ENCODE measurements at places on chromosomes 5 and 9.

DNA sequence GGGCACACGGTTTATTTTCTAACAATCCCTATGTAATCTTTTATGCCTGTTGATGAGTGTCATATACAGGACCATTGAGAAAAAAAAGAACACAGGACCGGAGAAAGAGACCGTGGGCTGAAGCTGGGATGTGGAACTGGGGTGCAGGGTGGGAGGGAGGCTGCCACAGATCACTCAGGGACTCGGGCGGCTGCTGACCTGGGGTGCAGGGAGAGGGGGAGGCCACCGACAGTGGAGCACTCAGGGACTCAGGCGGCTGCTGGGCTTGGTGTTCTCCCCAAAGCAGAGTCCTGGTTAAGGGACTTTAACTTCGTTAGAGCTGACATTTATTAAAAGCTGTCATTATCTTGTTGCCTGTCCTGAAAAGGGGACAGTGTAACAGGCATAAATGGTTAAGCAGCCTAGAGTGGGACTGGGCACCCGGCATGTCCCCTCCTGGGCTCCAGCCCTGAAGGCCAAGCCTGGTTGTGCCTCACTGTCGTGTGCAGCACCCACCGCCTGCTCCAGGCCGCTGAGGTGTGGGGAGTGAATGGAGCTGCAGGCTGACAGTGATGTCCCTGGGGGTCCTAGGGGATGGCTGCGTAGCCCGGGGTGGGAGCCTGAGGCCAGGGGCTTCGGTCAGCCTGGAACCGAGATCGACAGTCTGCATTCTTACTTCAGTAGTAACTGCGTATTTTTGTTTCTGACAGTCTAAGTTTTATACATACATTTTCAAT is 14.0 kb downstream of the NDUFS6 start:
- DNase-seq: peak; percentile 27

DNA sequence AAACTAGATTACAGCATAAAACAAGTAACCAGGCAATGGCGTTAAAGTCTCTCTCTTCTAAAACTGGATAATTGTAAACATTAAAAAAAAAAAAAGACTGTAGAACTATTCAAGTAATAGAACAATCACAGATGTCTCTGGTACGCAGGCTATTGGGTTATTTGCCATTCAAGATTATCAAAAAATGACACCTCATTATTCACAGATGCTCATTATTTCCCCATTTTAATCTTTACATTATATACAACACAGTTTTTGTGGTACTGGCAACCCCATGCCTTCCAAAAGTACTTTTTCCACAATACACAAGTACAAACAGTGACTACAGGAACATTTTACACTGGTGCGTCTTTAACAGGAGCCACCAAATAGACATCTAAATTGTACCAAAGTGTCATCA is 109.4 kb downstream of the ZNF608 start:
- DNase-seq: no peak

GRCh38 chr9:16032799-16033198 is 480.0 kb downstream of the CCDC171 start:
- no peak for DNase-seq

DNA sequence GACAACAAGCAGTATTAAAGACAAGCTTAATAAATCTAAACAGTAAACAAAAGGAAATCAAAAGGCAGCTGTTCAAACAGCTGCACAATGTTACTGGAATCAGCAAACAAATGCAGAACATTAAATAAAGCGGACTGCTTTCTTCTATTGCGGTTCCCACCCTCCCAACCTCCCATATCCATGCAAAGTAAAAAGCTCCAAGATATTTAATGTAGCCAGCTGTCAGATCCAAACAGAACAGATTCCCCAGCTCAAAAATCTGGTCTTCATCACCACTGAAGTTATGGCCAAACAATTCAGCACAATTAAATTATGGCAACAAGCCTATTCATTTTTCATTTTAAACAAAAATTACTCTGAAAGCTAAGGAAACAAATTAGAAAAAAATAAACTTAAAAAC is 75.9 kb downstream of the SLC38A9 start:
- no peak for DNase-seq

DNA sequence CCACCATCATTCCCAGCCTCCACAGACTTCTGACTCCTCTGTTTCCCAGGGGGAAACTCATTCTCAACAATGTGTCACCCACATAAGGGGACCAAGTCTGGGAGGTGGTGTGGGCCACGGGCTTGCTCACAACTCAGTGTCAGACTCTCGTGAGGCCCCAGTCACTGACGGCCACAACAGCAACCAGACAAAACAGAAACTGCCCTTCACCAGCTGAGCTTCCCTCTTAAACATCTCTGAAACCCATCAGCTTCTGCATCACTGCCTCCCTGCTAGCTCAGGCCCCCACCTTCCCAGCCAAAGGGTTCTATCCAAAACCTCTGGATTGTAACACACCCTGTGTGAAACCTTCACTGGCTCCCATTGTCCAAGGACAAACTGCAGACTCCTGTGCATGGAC is 273.4 kb downstream of the CDK5RAP2 start:
- no peak for DNase-seq

GRCh38 chr9:6188466-6188865 is 27.1 kb upstream of the IL33 start:
- DNase-seq: no peak

DNA sequence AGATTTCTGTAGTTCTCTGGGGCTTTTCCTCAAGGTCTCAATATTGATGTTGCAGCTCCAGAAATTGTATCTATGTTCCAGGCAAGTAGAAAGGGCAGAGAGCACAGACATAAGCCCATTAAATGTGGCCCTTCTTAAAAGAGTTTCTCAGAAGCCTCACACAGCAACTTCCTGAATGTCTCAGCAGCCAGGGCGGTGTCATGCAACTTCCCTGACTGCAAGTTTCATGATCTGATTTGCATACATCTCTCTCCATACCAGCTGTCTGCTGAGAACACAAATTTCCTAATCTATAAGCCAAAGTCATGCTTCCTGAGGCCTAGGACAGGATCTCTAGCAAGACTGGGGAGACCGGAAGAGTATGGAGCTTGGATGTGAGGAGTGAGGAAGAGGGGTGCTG is 13.0 kb downstream of the RGS7BP start:
- DNase-seq: no peak

- DNase-seq: no peak
These were observed 258.8 kb upstream of the CHD1 start for GRCh38 chr5:99187611-99188010.

DNA sequence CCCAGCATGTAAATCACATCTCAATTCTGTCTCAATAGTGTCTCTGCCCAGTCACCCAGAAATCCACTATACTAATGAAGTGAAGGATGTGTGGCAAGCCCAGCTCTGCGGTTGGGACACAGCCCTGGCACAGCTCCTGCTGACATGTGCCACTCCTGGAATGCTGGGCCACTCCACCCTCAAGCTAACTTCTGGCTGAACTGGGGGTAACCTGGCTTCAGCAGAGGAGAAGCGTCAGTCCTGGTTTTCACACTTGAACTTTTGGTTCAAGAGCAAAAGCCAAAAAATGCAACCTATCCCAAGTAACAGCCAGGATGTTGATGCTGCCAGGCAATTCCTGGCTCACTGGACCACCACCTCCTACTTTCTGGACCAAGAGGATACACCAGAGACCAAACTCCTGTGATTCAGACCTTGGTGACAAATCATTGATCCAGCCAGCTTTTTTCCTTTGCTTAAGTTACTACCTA is 86.4 kb downstream of the ARRDC3 start:
- DNase-seq: peak; percentile 86

GRCh38 chr5:95519151-95519550 is 35.6 kb downstream of the SKIC3 start:
- no peak for DNase-seq

- DNase-seq: no peak
These were observed 44.0 kb downstream of the C9orf85 start for GRCh38 chr9:71955300-71955915.

DNA sequence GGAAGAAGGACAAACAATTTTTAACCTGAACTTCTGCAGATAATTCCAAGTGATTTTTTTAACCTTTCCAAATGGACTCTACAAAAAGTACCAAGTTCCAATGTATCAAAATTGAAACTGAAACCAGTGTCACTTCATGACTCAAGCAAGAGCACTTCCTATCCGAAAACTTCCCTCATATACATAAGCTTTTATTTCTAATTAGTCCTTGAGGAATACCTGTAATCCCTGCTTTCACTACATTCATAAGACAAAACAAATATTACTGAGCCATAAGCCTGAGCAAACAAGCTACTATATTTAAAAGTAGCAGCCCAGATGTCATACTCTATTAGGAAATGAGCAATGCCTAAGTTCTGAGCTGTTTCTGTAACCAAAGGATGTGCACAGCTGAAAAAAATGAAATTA is 224.4 kb downstream of the EBF1 start:
- DNase-seq: no peak

DNA sequence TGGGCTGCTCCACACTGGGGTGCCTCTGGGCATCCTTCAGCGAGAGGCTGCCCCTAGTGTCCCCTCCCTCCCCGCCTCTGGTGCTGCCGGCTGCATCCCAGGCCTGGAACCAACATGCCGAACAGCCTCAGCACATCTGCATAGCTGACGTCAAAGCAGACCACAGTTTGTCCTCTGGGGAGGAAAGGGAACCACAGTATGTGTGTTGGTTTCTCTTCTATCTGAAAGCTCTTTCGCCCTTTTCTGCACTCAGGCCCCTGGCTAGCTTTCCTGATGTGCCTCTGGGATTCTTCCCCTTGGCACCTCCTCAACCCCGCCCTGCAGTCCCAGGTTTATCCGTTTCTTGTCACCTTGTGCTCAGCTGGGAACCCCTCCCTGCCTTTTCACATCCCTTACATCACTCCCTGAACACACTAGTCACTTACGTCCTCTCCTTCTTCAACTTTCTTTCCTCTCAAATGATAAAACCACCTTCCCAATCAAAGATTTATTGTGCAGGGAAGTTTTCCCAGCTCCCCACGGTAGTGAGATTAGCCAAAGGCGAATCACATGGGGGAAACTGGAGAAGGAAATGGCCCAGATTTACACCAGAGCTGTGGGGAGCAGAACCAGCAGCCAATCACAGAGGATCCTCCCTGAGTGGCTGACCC is 35.5 kb upstream of the B4GALT1 start:
- no peak for DNase-seq

DNA sequence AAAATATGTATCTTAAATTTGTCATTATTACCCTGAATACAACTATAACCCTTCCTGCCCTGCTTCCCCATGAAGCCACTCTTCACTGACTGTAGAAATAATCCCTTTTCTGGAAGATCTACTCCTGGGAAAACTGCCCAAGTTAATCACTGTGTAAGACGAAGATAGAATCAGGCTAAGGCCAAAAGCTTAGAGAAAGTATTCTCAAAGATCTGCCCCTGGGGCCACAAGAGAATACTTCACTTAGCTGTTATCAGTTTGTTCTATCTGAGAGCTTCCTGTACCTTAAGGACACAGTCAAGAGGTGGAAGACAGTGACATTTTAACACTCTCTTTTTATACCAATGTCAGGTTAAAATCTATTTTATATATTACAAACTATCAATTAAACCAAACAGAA is 33.8 kb downstream of the RNF145 start:
- DNase-seq: no peak

DNA sequence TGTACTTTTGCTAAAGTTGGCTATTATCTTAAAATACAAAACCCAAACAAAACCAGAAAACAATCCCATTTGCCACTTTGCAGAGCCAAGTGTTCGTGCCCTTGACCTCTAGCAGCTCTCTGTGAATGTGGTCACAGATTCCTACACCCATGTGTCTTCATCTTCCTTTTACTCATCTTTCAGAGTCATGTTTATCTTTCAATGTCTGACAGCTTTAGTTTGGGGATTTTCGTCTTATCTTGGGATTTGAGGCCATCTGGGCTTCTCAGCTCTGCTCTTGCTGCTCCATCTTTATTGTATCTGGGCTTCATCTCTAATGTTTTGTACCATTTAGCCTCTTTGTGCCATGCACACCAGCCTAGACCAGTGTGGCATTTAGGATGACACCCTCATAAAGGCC is 81.0 kb downstream of the DAPK1 start:
- DNase-seq: no peak

- DNase-seq: no peak
These were observed 30.0 kb downstream of the NEURL1B start for GRCh38 chr5:172671091-172671490.

- DNase-seq: no peak
These were observed 79.7 kb downstream of the GPR21 start for GRCh38 chr9:123113185-123113584.

DNA sequence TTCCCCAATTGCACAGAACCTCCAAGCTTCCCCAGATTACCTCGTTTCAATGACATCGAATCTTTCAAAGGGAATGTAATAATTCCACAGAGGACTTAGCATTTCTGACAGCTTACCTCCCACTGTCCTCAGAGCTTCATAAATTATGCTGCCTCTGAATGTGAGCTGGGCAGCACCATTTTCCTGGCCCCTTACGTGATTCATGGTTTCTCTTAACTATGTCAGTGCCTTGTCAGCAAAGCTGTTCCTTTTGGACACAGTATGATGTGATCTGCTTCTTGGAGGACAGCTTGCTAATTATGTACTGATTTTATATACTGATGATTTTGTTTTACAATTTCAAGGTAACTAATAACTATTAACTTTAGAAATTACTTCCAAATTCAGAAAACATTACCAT is 27.7 kb upstream of the SSBP2 start:
- no peak for DNase-seq

DNA sequence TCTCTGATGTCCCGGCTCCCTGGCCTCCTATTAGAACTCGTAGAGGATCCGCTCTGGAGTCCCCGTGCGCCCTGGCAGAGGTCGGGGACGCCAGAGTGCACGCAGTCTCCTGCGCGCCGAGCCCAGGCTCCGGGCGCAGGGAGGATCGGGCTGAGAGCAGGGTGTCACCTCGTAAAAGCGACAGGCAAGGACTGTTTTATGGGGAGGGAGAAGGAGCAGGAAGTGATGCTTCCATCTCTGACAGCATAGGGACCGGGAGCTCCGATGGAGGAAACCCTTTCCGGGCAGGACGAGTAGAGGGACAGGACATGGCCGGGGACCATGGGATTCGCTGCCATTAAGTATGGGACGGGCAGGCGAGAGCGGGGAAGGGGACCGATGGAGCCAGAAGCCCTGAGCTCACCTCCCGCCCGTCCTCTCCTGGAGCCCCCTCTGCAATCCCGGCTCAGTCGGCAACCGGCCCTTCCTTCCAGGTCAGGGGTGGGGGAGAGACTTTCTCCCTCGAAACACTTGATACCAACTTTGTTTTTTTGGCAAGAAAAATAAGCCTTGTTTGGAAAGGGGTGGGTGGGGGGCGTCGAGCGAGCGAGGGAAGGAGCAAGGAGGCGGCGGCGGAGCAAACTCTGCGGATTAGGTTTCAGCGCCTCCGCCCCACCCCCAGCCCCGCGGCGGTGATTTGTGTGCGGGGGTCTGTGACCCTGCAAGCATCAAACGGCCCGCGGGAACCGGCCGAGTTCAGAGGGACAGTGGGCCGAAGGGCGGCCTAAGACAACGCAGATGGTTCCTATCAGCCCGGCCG is 12.6 kb downstream of the LMX1B start:
- DNase-seq: no peak

- DNase-seq: no peak
These were observed 62.1 kb upstream of the TMC1 start for GRCh38 chr9:72459308-72459707.

DNA sequence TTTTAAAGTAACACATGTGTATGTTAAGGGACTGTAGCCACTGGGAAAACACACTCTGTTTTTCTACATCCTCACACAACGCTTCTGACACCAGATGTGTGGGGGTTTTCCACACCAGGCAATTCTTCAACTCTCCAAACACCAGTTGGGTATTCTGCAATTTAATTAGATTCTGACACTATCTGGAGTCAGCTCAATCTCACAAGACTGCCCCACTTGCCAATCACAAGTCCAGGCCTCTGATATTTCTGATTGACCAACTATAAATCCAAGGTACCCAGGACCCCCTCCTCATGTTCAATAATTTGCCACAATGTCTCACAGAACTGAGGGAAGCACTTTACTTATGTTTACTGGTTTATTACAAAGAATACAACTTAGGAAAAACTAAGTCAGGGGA is 60.5 kb upstream of the CTXN3 start:
- no peak for DNase-seq

Data from left lung (tissue), 14 donors.